Activated T-helper 1 cell treated with Interleukin-2 at 50 U/mL for 16 hours (primary cell): ENCODE measurements at places on chromosomes 4 and X.

DNA sequence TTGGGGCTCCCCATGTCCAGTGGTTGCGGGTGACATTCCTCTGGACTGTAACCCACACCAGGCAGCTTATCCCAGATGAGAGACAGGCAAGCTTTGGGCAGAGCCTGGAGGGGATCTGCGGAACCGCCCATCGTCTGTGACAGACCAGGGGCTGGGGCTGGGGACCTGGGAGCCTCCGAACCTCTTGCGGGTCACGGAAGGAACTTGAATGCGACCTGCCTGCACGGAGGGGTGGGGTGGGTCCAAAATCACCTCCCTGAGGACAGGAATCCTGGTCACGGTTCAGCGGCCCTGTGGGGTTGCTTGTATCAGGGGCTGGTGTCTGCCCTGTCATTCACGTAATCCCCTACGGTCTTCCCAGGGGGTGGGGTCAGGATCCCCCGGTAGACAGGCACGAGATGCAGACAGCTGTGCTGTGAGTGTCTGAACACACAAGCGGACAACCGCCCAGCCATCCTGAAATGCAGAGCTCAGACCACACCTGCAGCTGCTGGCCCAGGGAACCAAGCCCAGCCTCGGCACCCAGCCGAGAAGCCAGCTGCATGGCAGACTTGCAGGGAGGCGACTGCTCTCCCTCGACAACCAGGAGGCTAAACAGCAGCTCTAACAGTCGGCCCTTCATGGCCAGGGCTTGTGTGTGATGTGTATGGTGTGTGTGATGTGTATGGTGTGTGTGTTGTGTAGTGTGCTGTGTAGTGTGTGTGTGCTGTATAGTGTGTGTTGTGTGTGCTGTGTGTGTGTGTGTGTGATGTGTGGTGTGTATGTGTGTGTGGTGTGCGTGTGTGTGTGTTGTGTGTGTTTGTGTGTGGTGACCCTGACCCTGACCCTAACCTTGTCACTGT is 105.9 kb upstream of the ADRA2C start:
- DNase-seq, result no peak

DNA sequence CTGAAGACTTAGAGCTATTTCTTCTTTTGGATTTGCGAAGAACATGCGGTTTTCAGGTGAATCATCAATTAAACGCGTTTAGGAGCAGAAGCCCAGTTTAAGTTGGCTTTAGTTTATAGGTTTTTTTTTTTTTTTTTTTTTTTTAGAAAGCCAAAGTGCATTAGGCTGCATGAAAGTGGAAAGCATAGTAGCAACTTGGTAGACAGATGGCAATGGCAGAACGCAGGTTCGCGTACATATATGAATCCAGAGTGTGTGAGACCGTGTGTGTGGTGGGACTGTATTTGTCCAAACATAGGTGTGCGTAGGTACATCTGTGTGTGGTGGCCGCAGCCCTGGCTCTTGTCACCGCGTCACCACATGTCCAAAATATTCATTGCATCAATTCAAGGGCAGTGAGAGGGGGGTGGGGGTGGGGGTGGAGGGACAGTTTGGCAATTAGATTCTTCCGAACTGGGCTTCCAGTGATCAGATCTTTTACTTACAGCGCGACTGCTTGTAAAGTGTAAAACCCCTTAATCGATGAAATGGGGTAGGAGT is 901 bp downstream of the JADE1 start:
- peak; percentile 2 for DNase-seq

- no peak for DNase-seq
Measured at GRCh38 chrX:15616531-15616930, 15.8 kb upstream of the ACE2 start.

GRCh38 chr4:123661080-123661737 is 264.6 kb downstream of the SPRY1 start:
- DNase-seq, result no peak

- DNase-seq, result no peak
Measured at GRCh38 chrX:115560978-115561604, at the start of gene PLS3. PLS3 (plus strand) TSS chrX:115561174; CDS start chrX:115610251, 49,077 bp downstream.

GRCh38 chr4:38582889-38583470 is 81.0 kb upstream of the KLF3 start:
- DNase-seq, result no peak

DNA sequence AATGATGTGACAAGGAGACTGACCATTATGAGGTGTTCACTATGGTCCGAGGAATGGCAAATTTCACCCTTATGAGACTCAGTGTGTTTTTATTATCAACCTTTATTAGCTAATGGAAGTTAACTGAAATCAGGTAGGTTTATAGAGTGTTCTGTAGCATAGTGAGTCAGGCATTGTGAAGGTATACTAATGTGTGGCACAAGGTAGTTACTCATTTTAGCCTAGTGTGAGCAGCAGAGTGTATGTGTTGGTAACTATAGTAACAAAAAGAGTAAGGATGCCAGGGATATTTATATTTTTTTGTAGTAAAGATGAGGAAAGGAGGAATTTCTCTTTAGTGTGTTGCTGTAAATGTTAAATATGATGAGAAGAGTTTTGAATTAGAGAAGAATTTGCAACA is 12.0 kb downstream of the PDLIM5 start:
- no peak for DNase-seq

GRCh38 chr4:36215627-36216026 is 28.7 kb downstream of the ARAP2 start:
- no peak for DNase-seq

GRCh38 chr4:37244583-37245390 is at the start of gene NWD2:
NWD2 (plus strand) TSS chr4:37244743; CDS start chr4:37245068, 325 bp downstream.
- no peak for DNase-seq

- no peak for DNase-seq
Measured at GRCh38 chr4:94870146-94870545, 112.4 kb downstream of the BMPR1B start.

GRCh38 chrX:32524385-32524784 is 687.0 kb downstream of the DMD start:
- no peak for DNase-seq

DNA sequence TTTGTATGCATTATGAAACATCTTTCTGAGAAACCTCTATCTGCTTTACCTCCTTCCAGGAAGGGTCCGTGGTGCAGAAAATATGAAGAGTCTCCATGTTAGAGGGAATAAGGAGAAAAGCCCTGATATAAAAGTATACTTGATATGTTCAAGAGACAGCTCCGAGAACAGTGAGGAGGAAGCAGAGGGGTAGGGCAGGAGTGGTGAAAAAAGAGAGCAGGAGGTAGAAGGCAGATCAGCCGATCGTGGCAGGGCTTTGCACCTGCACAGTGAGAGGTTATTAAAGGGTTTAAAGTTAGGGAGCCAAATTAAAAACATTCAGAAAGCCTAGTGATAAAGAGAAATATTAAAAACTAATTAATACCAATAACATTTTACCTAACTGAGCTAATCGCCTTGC is 419.7 kb downstream of the FAT4 start:
- DNase-seq, result no peak

GRCh38 chr4:142314686-142315085 is 531.4 kb downstream of the INPP4B start:
- no peak for DNase-seq

DNA sequence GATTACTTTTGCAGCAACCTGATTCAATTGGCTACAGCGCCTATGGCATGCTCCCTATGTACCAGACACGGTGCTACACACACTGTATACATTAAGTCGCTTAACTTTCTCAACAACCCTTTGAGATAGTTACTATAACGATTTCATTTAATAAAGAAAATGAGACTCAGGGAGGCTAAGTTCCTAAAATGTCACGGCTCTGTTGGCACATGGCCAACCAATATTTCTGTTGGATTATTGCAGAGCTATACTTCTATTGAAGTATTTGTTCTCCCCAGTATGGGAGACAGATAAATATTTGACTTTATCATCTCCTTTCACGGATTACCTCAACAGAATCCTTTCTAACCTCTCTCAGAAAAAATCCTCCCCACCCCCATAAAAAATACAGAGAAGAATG is 25.3 kb downstream of the CLNK start:
- DNase-seq, result no peak

DNA sequence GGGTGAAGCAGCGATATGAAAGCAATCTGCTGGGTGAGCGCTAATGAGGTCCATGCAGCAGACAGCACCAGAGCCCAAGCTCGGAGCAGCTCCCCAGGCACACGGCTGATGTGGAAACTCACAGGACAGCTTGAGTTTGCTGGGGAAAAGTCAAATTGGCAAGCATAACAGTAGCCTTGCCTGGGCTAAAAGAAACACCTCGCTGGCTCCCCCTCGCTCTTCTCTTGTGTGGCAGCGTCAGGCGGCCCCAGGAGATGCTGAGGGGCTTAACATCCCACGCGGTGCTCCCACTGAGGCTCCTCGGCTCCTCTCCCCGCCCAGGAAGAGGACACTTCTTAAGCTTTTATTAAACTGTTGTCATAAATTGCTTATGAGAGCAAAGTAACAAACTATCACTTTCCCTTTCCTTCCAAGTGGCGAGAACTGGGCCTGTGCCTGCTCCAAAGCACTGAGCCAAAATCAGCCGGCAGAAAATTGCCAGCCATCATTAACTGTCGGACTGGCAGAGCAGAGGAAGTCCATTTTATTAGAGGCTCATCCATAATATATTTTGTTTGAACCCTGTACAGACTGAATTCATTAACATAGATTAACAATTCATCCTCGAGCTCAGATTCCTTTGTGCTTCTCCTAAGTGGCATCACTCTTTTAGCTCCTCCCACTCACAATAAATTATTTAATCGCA is 111.4 kb downstream of the TSPAN5 start:
- DNase-seq, result no peak

DNA sequence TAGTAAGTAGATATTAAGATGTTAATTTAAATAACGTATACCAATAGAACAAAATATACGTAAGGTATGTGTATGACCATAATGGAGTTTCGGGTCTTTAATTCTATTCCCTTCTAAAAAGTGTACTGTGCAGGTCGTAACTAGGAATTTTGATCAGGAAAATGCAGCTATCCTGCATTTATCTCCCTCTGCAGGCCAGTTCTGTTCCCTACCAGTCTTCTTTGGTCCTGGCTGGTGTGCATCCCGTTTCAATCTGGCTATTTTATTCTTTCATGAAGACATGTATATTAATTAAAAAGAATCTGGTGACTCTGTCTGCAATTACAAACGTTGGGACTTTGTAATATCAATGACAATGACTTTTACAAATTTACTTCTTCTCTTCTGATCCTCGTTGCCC is 534.1 kb upstream of the AADAT start:
- no peak for DNase-seq

DNA sequence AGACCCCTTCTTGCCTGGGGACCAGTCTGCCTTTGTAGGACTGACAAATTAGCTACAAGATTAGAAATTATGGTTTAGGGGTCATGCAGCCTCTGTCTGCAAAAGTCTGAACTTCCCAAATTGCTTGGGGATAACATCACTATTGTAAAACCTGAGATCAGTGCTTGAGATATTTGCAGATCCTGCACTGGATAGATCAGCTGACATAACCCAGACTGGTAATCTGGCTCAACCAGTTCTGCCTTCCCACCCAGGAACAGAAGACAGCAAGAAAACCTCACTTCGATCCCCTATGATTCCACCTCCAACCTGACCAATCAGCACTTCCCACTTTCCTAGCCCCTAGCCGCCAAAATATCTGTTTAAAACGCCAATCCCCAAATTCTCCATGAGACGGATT is 202.8 kb upstream of the DIAPH2 start:
- no peak for DNase-seq

DNA sequence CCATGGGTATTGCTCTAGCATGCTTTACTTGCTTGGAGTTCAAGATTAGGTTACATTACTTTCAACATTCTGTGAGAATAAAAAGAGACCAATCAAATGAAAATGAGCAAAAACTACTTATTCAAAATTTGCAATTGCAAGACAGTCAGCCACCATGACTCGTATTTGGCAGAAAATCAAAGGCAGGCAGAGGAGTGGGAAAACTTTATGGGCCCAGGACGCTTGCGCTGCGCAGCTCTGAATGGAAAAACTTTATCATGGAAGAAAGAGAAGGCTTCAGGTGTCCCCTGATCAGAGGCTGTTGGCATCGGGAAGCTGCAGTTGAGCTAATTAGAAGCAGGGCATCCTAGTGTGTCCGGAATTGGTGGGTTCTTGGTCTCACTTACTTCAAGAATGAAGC is 250.6 kb downstream of the USP46 start:
- DNase-seq, result no peak

- no peak for DNase-seq
Measured at GRCh38 chrX:112841820-112842157, 1.2 kb upstream of the AMOT start.

- DNase-seq, result no peak
Measured at GRCh38 chrX:70293621-70294020, 3.7 kb downstream of the KIF4A start.

GRCh38 chrX:154748712-154749339 is 2.1 kb downstream of the GAB3 start:
- DNase-seq, result no peak

DNA sequence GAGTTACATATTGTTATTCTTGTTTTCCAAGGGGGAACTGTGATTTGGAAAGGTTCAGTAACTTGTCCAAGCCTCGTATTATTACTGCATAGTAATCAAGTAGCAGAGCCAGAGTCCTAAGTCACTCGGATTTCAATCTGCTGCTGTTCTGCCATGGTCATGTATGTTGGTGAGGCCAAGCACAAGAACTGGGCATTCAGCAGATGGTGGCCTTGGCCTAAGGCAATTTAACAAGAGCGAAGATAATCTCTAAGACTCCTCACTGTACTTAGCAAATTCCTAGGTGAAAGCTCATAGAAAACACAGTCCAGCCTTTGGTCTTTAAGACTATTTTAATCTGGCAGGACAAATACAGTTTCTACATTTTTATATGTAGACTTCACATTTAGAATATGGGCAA is 64.8 kb downstream of the NDST3 start:
- no peak for DNase-seq

DNA sequence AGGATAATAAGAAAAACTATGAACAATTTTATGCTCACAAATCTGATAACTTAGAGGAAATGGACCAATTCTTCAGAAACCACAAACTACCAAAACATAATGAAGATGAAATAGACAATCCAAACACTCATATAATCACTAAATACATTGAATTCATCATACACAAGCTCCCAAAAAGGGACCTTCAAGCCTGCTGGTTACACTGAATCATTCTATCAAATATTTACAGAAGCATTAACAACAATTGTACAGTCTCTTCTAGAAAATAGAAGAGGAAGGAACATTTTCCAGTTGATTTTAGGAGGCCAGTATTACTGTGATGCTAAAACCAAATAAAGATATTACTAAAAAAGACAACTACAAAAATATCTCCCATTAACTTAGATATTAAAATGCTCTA is 88.3 kb downstream of the IL15 start:
- no peak for DNase-seq
